ENCODE measurements at places on chromosomes 1 and 21. TPM values are rescaled to one million over a fixed set of nuclear protein-coding genes. Genes with fewer than 3 reads are reported as not detected.

IL22RA1 gene
- total RNA-seq, result not detected

GRCh38 chr21:41488080-41488479 lies 19.9 kb downstream of the TMPRSS2 start:
- DNase-seq, result no peak

DNA sequence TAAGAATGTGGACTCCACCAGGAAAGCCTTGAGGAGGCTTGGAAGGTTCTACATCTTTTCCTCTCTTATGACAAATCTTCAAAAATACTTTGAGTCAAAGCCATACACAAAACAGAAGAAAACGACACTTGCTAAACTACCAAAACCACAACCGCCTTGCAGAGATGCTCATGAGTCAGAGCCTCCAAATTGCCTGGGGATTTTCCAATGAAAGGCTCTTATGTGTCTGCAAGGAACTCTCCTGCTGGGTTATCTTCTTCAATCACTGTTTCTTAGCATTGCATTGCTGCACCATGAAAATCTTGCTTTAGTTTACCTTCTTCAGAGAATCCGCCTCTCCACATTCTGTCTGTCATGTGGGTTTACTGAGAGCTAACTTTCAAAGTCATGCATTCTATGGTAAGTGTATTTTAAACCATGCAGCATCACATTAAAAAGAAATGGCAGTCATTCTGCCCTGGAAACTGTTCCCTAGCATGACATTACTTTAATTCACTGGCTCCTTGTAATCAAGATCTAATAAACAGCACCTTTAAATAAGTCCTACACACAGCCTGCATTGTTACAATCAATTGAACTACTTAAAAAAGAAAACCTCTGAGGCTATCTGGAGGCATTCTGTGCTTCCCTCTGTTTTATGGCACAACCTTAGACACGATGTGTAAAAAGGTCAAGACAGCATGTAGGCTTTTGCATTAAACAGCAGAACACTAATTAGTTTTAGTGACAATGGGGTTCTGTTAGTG lies 210.0 kb upstream of the FOXD3 start:
- no peak for DNase-seq

GRCh38 chr1:21124846-21125245 lies 51.9 kb downstream of the EIF4G3 start:
- DNase-seq, result no peak

- no peak for DNase-seq
Observed at GRCh38 chr1:91897016-91897415, 11.1 kb upstream of the TGFBR3 start.

DNA sequence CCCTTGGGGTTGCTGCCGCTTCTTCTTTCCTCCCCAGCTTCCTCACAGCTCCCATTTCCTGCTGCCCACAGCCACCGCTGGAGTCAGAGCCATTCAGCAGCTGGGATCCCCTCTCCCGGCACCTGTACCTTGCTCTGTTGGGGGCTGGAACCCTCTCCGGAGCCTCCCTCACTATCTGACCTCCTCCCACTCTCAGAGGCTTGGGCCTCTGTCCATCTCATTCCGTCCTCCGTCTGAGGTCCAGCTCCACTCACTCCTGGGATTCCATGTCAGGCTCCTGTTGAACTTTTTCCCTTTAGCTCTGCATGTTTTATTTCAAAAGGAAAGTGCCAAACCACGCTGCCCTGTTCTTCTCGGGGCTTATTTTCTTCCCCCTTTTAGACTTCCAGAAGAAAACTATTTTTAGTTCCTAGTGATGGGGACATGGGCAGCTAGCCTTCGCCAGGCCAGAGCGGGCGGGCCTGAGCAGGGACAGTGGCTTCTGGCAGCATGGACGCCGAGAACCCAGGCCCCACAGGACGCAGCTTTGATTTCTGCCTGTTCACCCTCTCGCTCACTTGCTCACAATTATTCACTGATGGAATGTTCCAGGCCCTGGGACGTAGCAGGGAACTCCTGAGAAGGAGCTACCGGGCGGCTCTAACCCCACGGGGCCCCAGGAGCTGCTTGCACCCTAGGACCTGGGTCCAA lies 79.2 kb downstream of the ARHGEF10L start:
- DNase-seq, result no peak
